ENCODE measurements at places on chromosomes 11 and 22. TPM values are rescaled to one million over a fixed set of nuclear protein-coding genes. Genes with fewer than 3 reads are reported as not detected.

DNA sequence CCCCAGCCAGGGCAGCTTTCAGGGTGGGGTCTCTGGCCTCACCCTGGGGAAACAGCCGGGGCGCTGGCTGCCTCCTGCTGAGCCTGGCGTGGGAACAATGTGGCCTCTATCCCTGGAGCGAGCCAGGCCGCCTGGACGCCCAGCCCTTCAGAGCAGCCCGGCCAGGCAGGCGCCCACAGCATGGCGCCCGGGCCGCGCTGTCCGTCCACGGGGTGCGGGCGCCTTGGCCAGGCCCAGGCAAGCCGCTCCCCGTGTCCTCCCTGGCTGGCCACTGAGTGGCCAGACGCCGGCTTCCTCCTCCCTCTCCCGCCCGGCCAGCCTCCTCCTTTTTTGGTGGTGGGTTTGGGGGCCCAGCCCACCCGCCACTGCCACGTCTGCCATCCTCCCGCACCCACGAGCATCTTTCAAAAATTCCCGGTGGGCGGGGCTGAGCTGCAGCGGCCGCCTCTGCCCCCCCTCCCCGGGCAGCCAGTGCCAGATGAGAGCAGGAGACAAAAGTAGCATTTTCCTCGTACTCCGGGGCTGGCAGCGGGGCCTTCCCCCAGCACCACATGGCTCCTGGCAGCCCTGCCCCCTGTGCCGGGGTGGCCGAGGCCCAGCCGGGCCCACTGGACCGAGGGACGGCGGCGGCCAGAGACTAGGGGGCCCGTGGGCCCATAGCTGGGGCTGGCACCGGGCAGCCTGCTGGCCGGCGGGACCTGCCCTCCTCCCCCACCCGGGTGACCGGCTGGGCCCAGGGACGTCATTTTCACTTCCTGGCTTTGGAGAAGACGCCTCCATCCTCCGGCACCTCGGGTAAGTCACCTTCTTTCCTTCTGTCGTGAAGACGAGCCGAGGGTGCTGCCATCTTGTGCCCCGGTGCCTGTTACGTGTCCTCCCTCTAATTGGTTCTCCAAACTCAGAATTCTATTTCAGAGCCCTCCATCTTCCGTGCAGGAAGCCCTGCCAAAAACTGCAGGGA, 70.2 kb upstream of the PPARA start:
- H3K36me3 ChIP-seq = peaks cover 33% of the 10 kb centered on the region
- peak overlapping the region; percentile 27 for H3K4me3 ChIP-seq
- H3K27me3 ChIP-seq = no peaks in the 10 kb centered on the region

DNA sequence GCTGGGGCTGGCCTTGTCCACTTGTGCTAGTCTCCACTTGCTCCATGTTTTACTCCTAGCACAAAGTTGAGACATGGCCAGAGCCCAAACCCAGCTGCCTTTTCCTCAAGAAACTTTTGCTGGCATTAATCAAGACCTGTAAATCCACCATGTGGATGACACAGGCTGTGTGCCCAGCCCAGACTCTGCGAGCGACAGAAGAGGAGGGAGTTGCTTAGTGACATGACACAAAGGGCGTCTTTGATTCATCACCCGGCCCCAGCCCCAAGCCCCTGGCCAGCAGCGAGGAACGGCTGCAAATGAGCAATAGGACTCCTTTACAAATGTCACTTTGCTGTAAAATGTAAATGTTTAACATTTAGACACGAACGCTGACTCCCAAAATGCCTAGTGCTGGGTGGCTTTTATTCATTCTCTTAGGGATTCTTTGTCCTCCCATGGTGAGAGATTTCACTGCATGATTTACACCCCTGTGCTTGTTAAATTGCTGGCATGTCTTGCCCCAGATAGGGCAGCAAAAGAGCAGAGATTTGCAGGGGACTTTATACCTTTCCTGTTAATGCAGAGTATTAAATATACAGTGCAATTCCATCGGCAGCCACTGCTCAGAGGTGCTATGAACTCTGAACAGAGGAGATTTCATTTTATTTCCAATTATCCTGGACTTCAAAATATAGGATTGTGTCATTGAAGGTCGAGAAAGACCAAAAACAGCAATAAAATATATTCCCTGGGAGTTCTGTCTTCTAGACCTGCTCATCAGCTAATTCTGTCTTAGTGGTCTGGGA, 263.6 kb upstream of the NCAM1 start:
- no peak overlapping the region for H3K27ac ChIP-seq
- peaks cover 6% of the 10 kb centered on the region for H3K4me1 ChIP-seq
- no peaks in the 10 kb centered on the region for H3K27me3 ChIP-seq
- peak; percentile 77 for DNase-seq

Gene CLP1
- polyA plus RNA-seq = 11.2 TPM

GRCh38 chr11:92782806-92783205, 186.6 kb upstream of the MTNR1B start:
- no peak overlapping the region for H3K4me3 ChIP-seq
- no peaks in the 10 kb centered on the region for H3K36me3 ChIP-seq
- no peak overlapping the region for H3K27ac ChIP-seq

DNA sequence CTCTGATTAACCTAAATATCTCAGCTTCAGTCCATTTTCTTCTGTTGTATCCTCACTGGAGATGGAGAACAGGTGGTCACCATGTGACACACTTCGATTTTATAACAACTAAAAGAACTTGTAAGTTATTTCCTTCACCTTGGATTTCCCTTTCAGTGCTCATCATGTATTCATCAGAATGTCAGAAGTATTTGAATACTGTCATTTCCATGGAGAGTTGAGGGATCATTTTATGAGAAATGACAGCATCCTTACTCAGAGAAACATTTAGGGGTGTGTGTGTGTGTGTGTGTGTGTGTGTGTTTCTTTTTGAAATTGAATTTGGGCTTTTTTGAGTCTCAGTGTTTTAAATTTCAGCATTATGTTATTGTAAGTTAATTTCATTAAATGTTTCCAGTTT, 205.8 kb downstream of the ARHGAP42 start:
- no peaks in the 10 kb centered on the region for H3K4me1 ChIP-seq
- DNase-seq = no peak
- H3K27me3 ChIP-seq = no peaks in the 10 kb centered on the region
- no peaks in the 10 kb centered on the region for H3K36me3 ChIP-seq
- no peak overlapping the region for H3K27ac ChIP-seq

DNA sequence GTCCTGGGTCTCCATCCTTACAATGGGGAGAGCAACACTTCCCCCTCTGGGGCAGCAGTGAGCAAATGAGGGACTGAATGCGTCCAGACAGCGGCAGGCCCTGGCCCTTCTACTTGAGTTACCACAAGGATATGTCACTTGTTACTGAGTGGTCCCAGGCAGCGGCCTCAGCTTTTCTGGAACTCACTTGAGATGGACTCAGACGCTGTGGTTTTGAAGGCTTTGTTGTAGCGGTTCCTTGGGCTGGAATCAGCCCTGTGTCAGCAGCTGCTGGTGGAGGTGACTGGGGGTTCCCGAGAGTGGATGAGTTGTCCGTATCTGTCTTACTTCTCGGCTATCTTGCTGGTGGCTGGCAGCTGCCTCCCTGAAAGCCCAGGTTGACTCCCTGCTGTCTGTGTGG, 77.0 kb downstream of the MICAL2 start:
- H3K27ac ChIP-seq = no peak overlapping the region
- H3K4me3 ChIP-seq = no peak overlapping the region
- DNase-seq = no peak
- H3K4me1 ChIP-seq = peaks cover 43% of the 10 kb centered on the region
- H3K36me3 ChIP-seq = no peaks in the 10 kb centered on the region

Gene CD3E
- polyA plus RNA-seq = 0.25 TPM

DNA sequence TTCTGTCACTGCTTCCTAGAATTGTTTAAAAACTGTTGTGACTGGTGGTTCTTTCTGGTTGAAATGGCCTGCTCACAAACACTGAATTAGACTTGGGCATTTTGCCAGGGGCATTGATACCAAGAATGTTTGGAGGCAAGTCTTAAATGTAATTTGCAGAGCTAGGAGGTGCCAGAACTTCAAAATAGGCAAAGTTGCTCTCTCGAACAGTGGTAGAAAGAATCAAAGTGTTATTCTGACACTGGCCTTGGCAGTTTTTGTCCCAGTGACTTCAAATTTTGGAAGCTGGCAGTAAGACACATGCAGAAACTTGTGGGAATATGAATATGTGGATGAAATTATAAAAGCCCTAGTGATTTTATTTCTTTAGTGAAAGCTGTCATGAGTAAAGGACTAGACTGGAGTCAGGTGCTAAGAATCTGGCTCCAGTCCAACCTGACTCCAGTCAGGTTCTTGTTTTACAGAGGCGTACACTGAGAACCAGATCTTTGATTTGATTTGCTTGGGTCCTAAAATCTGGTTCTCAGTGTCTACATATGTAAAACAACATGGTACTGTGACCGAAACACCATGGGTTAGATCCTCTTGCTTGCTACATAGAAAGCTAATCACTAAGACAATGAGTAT, 20.9 kb downstream of the SVIP start:
- H3K4me3 ChIP-seq = no peak overlapping the region
- H3K36me3 ChIP-seq = no peaks in the 10 kb centered on the region
- DNase-seq = no peak
- H3K27ac ChIP-seq = peak overlapping the region; percentile 74
- no peaks in the 10 kb centered on the region for H3K27me3 ChIP-seq

Gene LBHD1
- polyA plus RNA-seq = 8.2 TPM

Gene MICAL3
- 27.1 TPM for polyA plus RNA-seq

GRCh38 chr11:134079317-134079716, 10.4 kb downstream of the JAM3 start:
- H3K4me3 ChIP-seq = no peak overlapping the region
- H3K27me3 ChIP-seq = no peaks in the 10 kb centered on the region
- H3K27ac ChIP-seq = no peak overlapping the region
- H3K4me1 ChIP-seq = peaks cover 11% of the 10 kb centered on the region
- H3K36me3 ChIP-seq = no peaks in the 10 kb centered on the region

Gene C22orf15
- polyA plus RNA-seq = 0.47 TPM

Gene GSTT2B
- 4.4 TPM for polyA plus RNA-seq

DNA sequence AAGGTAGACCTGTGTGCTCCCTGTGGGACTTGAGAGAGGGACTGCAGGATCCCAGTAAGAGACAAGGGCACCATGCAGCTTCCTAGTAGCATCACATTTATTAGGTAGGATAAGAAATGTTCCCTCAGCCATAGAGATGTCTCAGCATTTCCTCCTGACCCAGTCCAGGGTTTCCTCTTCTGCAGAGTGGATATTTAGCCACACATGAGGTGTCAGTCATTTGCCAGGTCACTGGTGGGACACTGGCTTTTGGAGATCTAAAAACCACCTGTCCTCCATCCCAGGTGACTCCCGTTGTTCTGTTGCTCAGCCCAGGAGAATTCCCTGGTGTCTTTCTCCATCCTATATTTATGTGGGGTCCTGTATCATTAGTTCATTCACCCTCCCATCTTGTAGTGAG, 117.5 kb upstream of the NNMT start:
- DNase-seq = no peak
- peaks cover 22% of the 10 kb centered on the region for H3K4me1 ChIP-seq
- no peak overlapping the region for H3K4me3 ChIP-seq
- no peak overlapping the region for H3K27ac ChIP-seq

Gene POGLUT3
- polyA plus RNA-seq = 48.8 TPM

Gene SLC22A25
- polyA plus RNA-seq = not detected

- no peaks in the 10 kb centered on the region for H3K27me3 ChIP-seq
- peaks cover 86% of the 10 kb centered on the region for H3K36me3 ChIP-seq
- no peak for DNase-seq
- peaks cover 11% of the 10 kb centered on the region for H3K4me1 ChIP-seq
Measured at GRCh38 chr11:68925611-68926010, 21.9 kb downstream of the IGHMBP2 start.

GRCh38 chr11:68584097-68584496, 100.2 kb upstream of the GAL start:
- H3K27me3 ChIP-seq = no peaks in the 10 kb centered on the region
- H3K27ac ChIP-seq = no peak overlapping the region
- peaks cover 57% of the 10 kb centered on the region for H3K36me3 ChIP-seq
- peak; percentile 34 for DNase-seq

DNA sequence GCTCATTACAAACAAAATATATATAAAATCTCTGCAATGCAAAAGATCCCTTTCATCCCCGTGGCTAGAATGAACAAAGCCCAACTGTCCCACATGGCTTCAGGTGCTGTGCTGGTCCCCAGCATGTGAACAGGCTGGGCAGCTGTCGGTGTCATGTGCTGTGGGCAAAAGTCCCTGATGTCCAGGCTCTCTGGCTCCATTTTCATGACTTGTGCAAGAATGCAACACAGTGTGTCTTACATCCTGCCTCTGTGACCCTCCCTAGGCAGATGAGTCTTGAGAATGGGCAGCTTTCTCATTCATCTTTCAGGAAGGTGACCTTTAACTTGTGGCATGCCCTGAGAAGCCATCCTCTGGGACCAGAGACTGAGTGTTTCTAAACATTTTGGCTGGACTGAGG, 14.5 kb downstream of the GUCD1 start:
- peaks cover 61% of the 10 kb centered on the region for H3K36me3 ChIP-seq
- H3K27ac ChIP-seq = no peak overlapping the region
- peaks cover 37% of the 10 kb centered on the region for H3K4me1 ChIP-seq
- no peaks in the 10 kb centered on the region for H3K27me3 ChIP-seq
- DNase-seq = no peak
- H3K4me3 ChIP-seq = no peak overlapping the region

GRCh38 chr11:32311346-32312065, 123.8 kb downstream of the WT1 start:
- H3K27me3 ChIP-seq = no peaks in the 10 kb centered on the region
- no peak overlapping the region for H3K27ac ChIP-seq
- H3K4me3 ChIP-seq = no peak overlapping the region
- H3K4me1 ChIP-seq = no peaks in the 10 kb centered on the region
- no peaks in the 10 kb centered on the region for H3K36me3 ChIP-seq

Data from muscle of leg (tissue), 16 donors.